ENCODE measurements at places on chromosomes 16 and 17.
A peak's percentile ranks its signal among the peaks of the same experiment; 100 is the strongest.

DNA sequence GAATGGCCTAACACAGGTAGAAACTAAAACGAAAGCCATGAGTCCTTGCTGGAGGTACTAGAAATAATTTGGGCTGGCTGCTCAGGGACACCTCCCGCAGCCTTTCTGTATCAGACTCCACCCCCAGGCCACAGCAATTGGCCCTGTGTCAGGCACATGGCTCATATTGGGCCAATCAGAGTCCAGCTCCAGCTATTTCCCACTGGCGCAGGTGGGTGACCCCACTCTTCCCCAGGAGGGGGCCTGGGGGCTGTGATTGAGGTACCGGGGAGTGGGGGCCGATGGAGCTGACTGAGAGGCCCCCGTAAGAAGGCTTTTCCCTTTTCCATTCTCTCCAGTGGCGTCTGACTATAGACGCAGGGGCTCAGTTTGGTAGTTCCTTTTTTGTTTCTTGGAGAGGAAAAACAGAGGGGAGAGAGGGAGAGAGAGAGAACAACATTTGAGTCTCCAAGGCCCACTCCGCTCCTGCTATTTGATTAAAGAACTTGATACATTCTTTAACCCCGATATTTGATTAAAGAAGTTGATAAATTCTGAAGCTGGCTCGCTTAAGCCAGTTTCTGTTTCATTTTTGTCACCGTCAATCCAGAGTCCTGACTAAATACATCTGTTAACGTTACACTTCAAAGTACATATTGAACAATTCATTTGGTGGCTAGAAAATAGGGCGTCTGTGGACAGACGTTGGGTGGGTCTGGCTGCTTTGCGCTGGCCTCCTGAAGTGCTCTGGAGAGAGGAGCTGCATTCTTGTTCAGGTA lies 26.3 kb downstream of the FOXL1 start:
- no peak for DNase-seq

DNA sequence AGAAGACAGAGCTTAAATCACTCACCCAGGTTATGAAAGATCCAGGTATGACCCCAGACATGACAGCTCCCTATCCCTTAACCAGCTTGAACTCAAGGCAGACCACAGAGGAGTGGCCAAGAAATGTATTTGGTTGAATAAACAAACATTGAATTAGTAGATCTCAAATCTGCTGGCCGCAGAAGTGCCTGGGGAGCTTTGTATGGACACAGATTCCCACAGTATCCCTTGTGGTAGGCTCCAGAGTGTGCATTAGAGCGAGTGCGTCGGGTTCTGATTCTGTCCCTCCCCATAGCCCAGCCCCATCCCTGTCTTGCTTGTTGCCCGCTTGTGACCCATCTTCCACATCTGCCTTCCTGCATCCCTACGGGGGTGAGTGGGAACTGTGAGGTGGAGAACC lies 118.8 kb upstream of the FOXF1 start:
- DNase-seq = no peak

- DNase-seq = no peak
Observed at GRCh38 chr16:19374402-19374801, 43.3 kb upstream of the TMC5 start.

DNA sequence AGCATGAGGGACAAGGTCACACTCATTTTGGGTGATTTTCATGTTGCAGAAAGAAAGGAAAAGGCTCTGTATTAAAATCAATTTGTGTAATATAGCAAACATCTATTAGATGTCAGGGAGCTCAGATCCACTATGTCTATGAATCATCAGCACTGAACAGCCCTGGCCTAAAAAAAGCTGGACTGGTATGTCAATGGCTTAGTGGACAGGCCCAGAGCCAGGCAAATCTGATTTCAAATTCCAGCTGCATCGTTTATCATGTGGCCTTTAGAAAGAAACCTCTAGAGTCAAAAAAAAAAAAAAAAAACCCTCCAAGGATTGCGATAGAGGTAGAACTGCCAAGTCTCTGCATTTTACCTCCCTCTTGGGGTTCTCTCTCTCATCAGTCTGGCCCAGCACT lies 5.4 kb downstream of the GAS7 start:
- DNase-seq = no peak

- peak; percentile 99 for DNase-seq
Observed at GRCh38 chr17:2172077-2172851, 117.4 kb downstream of the HIC1 start.
